ENCODE measurements at places on chromosomes 1 and 21. TPM values are rescaled to one million over a fixed set of nuclear protein-coding genes. Genes with fewer than 3 reads are reported as not detected.

GRCh38 chr1:44422161-44422560 is 17.1 kb downstream of the RNF220 start:
- no peak for DNase-seq

GRCh38 chr1:10211805-10212410 is 1.5 kb downstream of the KIF1B start:
- DNase-seq = no peak

The KCNC4 gene
- polyA plus RNA-seq = 55.6 TPM

DNA sequence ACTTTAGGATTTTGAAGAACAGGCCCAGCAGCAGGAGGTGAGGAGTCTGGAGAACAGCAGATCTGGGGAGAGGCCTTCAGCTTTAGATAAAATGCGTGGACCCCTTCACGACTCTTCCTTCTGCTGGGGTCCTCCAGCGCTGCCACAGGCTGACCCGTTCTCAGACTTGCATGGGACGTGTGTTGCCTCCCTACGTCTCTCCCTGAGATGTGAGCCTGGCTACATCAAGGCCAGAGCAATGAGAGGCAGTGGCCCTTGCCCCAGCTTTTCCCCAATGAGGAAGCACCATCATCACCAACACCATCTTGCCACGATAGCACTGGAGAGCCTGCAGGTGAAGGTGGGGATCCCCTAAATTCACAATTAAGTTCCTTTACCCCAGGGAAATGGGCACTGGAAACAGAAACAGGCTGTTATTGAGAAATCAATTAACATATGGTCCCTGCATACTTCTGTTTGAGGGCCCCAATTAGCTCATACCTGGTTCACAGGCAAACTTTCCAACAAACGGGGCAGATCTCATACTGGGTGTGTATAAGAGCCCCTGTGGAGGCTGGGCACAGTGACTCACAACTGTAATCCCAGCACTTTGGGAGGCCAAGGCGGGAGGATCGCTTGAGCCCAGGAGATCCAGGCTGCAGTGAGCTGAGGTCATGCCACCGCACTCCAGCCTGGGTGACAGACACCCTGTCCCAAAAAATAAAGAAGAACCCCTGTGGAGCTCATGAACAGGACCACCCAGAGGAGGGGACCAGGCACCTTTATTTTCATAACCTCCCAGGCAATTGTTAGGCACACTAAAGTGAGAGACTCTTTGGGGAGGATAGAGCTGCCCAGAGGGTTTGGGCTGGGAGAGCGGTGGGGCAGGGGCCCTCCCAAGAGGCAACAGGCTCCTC is 12.1 kb upstream of the ADAMTSL4 start:
- DNase-seq = no peak

GRCh38 chr1:22462928-22463327 is 11.3 kb downstream of the ZBTB40 start:
- DNase-seq = no peak
